ENCODE measurements at places on chromosomes 5 and 9.

- DNase-seq = no peak
Measured at GRCh38 chr5:55747778-55748318, 10.0 kb downstream of the DDX4 start.

GRCh38 chr5:56637321-56637920, 177.9 kb upstream of the MAP3K1 start:
- DNase-seq = no peak

- no peak for DNase-seq
Measured at GRCh38 chr5:109161914-109162683, 247.7 kb downstream of the PJA2 start.

DNA sequence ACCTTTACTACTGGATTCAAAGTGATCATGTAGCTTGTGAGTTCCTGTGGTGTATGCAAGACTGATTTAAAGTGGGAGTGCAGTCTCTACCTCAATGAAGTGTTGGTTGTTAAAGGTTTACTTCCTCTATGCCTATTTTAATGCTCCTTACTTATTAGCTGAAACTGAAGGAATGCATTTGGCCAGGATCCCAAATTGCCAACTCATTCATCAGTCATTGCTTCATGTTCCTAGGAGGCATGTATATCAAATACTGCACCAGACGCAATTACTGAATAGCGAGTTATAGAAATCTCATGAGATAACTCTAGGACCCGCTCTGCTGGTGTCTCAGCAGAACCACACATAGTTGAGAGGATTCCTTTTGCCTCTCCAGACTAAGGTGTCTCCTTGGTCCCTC, 143.0 kb upstream of the RPS23 start:
- DNase-seq = no peak

GRCh38 chr5:89327608-89328007, 444.6 kb upstream of the MEF2C start:
- no peak for DNase-seq

DNA sequence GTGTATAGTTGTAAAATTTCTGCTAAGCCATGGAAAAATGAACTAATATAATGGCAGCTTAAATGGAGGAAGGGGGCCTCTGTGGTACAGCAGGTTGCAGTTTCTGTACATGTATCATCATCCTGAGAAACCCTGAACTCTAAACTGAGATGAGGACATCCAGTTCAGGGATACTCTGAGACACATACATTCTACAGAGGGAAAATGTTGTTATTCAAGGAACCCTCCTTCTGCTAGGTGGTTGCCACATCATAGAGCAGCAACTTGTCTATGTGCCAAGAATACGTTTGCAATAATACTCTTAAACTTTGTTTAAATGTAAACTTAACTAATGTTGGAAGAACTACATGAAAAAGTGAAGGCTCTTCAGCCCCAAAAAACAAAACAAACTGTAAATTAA, 1310.8 kb upstream of the WWC1 start:
- DNase-seq = no peak

- no peak for DNase-seq
Measured at GRCh38 chr9:137352511-137353222, 50.6 kb upstream of the NRARP start.

DNA sequence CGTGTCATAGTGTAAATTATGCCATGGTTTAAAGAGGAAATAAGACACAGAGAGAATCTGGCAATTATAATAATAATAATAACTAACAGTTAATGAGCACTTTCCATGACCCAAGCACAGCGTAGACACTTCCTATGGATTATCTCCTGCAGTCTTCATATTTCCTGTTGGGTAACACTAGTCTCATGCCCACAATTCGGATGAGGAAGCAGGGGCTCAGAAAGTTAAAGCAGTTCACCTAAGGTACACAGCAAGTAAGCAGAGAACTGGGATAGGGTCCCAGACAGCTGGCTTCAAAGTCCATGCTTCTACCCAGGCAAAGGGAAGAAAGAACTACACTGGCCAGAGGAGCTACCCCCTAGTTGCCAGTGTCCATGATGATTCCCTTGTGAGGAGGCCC, 27.9 kb upstream of the TGFBI start:
- no peak for DNase-seq

DNA sequence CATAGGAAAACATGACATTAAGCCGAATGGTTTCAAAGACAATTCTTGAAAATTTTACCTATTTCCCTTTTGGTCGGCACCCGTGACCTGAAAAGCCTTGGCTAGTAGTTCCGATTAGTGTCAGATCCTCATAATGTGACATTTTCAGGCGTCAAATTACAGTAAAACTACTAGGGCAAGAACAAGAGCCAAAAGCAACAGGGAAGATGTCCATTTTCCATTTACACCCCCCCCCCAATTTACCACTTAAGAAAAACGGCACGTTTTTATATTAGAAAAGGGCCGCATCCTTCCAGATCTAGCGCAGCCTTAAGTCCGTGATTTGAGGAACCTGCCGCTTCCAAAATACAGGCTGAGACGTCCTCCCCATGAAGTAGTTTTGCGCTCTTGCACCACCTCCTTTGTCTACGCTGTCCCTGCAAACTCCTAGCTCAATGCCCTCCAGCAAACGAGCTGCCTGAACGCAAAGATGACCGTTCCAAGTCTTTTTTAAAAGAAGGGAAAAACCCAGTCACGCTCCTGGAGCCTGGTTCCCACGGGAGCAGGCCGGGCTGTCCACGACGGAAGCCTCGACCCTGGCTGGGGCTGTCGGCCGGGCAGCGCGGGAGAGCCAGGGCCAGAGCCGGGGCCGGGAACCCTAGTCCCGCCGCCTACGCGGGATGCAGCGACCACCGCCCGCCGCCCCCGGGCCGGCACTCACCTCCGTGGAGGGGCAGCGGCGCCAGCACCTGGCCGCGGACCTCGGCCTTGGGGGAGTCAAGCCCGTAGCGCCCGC, 616 bp downstream of the RNF130 start:
- DNase-seq = no peak

GRCh38 chr9:38414040-38414723, 10.1 kb downstream of the IGFBPL1 start:
- no peak for DNase-seq

DNA sequence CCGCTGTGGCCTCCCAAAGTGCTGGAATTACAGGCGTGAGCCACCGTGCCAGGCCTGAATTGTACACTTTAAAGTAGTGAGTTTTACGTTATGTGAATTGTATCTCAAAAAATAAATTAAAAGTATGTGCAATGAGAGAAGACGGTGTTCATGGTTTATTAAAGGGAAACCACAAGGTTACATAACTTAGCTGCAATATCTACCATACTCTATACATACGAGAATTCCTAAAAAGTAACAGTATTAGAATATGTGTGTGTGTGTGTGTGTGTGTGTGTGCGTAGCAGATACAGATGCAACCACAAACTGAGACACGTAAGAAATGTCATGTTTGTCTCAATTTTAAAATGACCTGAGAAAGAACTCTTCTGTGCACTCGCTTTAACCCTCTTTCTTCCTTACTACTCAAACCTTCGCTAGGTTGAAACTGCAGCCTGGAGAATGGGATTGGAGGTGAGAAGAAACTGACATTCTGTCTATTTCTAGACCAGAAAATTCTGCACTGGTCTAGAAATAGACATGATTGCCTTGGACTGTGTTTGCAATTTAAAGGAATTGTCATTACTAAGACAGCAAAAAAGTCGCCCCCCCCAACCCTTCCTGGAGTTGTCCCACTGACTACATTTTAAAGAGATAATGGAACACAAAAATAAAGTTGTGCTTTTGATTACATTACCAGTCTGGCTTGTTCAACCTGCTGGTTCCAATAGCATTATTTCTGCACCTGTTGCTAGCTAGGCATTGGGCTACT, 167.0 kb downstream of the RGS3 start:
- DNase-seq = no peak

DNA sequence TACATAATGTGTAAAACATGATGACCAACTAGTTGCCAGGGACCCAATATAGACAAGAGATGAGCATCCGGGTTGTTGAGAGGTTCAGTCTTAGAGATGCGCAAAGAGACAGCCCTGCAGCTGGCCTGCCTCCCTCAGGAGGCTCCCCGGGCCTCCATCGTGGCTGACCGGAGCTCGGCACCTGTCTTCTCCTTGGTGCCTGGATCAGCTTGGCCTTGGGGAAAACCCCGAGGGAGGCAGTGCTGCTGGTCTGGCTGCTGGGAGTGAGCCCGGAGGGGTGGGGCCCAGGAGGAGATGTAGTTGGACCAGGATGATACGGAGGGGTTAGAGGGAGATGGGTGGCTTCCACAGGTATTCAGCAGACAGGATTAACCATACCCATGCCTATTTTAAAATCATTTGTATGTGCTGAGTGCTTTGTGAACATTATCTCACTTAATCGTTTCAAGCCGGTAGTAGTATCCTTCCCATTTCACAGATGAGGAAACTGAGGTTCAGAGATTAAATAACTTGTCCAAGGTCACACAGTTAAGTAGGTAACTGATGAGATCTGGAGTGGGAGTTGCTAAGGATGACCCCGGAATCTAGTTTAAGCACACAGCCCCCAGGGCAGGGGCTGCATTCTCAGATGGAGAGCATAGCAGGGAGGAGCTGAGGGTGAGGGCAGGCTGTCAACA, 173.8 kb downstream of the COL23A1 start:
- DNase-seq = no peak

- DNase-seq = no peak
Measured at GRCh38 chr5:38414348-38414747, 142.1 kb downstream of the LIFR start.

- DNase-seq = no peak
Measured at GRCh38 chr9:107439991-107440456, 49.5 kb downstream of the KLF4 start.

DNA sequence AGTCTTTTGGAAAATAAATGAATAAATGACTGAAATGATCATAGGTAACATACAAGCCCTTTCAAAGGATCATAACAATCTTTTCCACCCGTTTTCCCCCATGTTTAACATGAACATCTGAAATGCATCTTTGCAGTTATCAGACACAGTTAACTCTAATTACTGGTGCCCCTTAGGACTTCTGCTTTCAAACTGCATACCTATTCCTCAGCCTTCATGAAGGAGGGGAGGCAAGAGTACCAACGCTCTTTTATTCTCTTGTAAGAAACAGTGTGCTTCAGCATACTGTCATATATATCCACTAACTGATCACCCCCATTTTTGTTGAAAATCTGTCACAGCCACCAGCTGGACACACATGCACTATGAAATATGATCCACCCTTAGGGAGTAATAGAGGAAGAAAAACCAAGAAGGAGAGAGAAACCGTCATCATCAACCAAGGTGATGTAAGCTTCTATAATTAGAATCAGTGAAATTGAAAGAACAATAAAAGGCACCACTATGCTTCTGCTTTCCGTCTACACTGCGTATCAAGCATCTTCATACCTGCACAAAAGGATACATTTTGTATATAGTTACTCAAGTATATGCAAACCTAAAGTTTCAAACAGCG, 98.7 kb downstream of the RAPGEF6 start:
- DNase-seq = no peak

GRCh38 chr5:59684388-59685190, 208.9 kb downstream of the PDE4D start:
- no peak for DNase-seq

DNA sequence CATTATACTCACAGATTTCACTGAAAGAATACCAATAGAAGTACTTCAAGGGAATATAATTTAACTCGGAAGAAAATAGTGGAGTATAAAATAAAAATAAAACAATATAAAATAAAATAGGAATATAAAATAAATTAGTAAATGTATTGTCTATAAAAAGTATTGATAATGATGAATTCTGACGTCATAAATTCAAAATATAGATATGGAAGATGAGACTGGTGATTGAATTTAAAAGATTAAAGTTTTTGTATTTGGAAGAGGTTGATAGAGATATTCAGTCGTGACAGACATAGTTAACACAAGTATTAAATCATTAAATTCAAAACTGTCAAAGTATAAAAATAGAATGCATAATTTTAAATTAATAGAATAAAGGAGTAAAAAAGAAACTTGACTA, 964.9 kb upstream of the C9orf72 start:
- no peak for DNase-seq

DNA sequence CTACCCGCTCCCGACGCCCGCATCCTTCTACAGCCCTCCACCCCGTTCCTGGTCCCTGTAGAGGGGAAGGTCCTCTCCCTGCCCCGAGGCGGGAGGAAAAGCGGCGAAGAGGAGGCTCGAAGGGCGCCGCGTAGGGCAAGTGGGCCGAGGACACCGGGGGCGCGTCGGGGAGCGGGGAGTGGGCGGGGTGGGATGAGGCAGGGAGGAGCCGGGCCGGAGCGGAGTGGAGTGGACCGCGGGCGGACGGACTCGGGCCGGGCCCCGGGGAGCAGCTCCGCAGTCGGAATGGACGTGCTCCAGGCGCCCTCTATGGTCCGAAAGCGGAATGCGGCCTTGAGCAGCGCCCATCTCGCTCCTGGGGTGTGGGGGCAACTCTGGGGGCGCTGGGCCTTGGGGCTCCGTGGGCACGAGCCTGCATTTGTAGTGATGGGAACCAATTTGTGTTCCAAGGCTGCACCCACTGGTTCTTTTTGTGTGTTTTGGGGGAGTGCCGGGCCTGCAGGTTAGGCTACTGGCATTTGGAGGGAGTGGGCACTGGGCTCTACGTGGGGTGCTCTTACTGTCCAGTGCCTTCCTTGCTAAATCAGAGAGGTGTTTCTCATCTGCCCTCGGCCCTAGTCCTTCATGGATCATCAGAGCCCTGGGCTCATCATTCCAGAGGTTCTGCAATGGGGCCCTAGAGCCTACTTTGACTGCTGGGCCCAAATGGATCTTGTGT, 7.3 kb downstream of the IRX1 start:
- no peak for DNase-seq

- DNase-seq = no peak
Measured at GRCh38 chr5:113371721-113372196, 63.0 kb downstream of the TSSK1B start.

- no peak for DNase-seq
Measured at GRCh38 chr5:125130591-125130990, 384.2 kb upstream of the ZNF608 start.
